ENCODE measurements at places on chromosomes 4 and X.

GRCh38 chrX:551306-551705, 79.3 kb upstream of the SHOX start:
- DNase-seq = no peak

DNA sequence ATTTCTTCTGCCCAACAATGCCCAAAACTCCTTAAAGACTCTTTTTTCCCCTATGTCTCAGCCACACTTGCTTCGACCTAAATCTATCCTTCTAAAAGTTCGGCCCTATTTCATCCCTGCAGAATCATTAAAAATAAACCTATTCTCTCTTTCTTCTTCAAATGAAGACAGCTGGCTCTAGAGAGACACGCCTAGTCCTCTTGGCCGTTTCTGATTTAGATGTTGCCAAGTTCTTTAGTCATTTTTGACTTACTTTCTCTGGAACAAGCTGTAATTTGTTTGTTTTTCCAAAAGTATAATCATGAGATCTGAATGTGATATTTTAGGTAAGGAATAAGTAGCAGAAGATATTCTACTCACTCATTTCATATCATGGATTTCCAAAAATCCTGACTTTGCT, 211.6 kb downstream of the CENPC start:
- no peak for DNase-seq

DNA sequence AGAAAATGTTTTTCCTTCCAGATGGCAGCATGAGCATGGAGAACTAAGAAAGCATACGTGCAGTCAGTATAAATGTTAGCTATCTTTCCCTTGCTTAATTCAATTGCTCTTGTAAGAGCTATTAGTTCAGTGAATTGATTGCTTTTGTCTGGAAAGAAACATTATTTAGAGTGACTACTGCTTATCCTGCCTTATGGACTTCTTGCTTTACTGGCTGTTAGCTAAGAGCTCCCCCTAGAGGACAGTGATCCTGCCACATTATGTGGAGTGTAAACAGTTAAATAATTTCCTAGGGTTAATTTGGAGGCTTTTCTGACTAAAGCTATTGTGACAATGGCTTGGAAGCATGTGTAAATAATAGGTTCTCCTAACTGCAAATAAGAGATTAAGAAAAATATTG, 1402.4 kb downstream of the FAM133A start:
- no peak for DNase-seq

- DNase-seq = no peak
Measured at GRCh38 chr4:108036213-108036612, 46.5 kb downstream of the HADH start.

GRCh38 chr4:129014566-129015509, 78.5 kb downstream of the SCLT1 start:
- DNase-seq = no peak

Data from ureter (tissue), 1 donor.